Fibroblast of skin of left biceps (primary cell): ENCODE measurements at places on chromosomes 3 and 15.

- DNase-seq = peak; percentile 37
These were observed 57.8 kb downstream of the BLM start for GRCh38 chr15:90774731-90775514.

GRCh38 chr3:50256978-50257890 lies 11.7 kb upstream of the SEMA3B start:
- no peak for DNase-seq

- no peak for DNase-seq
These were observed 43.7 kb upstream of the TUBGCP5 start for GRCh38 chr15:23083115-23083514.

DNA sequence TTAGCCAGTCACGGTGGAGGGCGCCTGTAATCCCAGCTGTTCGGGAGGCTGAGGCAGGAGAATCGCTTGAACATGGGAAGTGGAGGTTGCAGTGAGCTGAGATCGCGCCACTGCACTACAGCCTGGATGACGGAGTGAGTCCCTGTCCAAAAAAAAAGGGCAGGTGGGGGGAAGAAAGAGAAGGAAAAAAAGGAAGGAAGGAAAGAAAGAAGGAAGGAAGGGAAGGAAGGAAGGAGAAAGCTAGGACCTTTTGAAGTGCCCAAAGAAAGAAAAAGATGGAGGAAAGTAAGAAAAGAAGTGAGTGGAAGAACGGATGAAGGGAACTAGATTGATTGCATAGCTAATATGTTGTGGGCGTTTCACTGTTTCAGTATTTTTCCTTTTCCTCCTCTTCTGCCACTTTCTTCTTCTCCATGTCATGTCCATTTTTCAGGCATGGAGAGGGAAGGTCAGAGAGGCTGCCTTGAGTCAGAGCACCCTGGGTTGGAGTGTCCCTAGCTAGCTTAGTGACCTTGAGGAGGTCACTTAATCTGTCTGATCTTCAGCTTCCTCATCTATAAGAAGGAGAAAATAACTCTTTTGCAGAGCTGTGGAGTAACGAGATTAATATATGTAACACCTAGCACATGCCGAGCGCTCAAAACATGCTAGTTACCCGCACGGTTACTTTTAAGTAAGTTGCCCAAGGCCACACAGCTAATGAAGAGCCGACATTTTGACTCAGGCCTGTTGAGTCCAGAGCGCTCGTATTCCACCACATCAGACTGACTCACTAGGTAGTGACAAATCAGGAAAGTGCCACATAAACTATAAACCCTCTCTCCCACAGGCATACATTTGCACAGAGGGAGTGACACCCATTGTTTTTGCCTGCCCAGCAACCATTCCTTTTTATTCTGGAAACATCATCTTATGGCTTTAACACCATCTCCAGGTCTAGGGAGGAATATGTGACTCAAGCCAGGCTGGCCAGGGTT lies 42.2 kb downstream of the BHLHE40 start:
- no peak for DNase-seq
